Fibroblast of skin of left quadriceps (primary cell): ENCODE measurements at places on chromosomes 4 and X.

DNA sequence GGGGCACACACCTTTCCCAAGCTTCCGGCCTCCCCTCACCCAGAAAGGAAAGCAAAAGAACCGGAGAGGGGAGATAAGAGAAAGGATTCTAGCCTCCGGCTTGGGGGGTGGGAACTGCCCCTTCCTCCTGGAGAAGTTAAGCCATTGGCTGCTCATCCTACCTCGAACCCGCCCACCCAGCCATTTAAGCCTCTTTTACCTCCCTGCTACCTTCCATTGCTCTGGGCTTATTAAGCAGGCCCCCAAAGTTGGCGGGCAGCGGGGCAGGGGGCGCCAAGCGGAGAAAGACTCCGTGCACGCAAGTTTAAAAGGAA, 2.3 kb downstream of the MAML3 start:
- peak; percentile 72 for DNase-seq

GRCh38 chrX:42021058-42021457, 97.7 kb upstream of the CASK start:
- no peak for DNase-seq

GRCh38 chr4:168793542-168793941, 216.5 kb downstream of the CBR4 start:
- DNase-seq = no peak

GRCh38 chr4:124290678-124291077, 421.9 kb downstream of the ANKRD50 start:
- no peak for DNase-seq

DNA sequence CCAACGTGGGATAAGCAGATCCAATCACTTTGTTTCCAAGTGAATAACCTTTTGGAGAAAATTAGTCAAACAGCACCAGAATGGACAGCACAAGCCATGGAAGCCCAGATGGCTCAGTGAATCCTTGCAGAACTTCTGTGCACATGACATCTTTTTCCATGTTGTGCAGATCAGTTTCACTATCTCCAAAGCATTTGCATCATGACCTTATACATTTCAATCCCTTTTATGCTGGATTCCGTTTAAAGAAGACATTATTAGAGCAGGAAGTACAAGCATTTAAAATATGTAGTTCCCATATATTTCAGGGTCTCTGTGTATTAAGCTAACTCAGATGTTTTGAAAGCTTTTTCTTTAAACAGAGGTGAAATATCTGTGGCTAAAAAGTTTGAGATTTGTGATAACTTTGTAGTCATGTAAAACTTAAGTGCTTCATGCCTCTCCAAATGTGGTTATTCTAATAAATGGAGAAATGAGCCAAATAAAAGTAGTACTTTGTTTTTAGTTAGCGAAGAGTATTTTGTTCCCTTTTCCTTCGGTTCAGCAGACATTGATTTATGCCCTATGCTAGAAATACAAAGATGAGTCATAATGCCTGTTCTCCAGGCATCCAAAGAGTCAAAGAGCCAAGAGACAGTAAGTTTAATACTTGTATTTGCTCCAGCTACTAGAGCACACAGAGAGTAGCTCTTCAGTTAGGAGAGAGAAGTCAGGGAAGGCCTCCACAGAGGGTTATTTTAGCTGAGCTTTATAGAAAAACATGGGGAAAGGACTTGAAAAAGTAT, 39.0 kb downstream of the PLAC8 start:
- DNase-seq = peak; percentile 74

GRCh38 chrX:13110433-13111324, 66.3 kb upstream of the FAM9C start:
- peak; percentile 78 for DNase-seq

DNA sequence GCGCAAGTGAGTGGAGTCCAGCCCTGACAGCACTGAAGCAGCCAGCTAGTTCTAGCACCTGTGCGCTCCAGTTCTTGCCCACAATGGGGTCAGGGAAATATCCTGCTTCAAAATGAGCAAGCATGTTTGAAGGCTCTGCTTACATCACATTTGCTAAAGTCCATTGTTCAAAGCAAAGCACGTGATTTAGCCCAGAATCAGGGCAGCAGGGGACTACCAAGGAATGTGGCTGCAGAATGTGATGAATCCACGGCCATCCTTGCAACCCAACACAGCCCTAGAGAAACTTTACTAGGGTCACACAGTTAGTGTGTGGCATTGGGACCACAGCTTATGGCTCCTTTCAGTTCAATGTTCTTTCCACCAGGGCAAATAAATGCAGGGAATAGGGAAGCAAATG, 47.3 kb upstream of the SMIM31 start:
- no peak for DNase-seq

DNA sequence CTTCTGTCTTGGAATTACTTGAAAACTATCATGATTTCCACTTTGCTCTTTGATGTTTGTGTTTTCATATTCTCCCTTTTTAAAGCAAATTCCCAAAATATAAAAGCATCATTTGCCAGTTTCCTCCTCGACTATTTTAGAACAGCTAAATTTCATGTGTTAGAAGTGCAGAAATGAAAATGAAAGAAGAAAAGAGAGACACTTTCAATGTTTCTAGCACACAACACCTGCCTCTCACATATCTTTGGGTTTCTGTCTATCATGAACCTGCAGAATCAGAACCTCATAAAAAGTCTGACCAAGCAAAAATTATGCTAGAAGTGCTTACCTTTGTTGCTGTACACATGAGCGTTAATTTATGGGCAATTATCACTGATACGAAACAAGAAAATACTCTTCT, 1.9 kb upstream of the NEUROG2 start:
- no peak for DNase-seq

GRCh38 chr4:168610911-168611530, 114.2 kb downstream of the PALLD start:
- no peak for DNase-seq

- DNase-seq = peak; percentile 95
These were observed 224.0 kb downstream of the APBB2 start for GRCh38 chr4:40990236-40990898.

GRCh38 chr4:98338761-98339438, 77.7 kb downstream of the RAP1GDS1 start:
- DNase-seq = no peak

DNA sequence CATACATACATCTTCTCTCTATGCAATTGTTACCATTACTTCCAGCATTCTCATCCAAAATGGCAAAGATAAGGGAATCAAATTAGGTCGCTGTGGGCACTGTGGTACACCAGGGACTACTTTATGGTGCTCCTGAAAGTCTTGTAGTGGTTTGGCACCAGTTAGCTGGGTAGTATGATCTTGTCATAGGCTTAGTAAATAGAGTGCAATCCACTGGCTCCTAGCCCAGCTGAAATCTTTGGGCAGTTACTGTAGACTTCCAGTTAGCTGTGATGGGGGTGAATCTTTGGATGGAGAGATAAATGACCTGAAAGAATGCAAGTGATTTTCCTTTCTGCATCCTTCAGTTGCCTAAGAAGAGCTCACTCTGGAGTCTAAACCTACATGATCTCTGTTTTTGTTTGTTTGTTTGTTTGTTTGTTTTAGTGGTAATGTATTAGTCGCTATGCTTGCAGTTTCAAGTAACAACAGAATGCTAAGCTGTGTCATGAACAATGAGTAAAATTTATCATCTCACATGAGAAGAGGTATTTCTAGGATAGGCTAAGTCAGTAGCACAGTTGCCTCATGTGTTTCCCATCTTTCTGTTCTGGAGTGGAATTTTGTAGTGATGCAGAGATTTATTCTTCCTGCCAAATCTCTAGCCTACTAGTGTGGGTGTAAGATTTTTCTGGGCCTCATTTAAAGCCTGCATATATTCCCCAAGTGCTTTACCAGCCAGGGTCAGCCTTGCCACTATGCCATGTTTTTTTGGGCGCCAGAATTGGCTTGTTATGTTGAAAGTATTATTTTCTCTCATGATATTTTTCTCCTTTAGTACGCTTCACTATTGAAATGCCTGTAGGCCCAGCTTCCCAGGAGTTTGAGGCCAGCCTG, 24.2 kb downstream of the HERC3 start:
- peak; percentile 77 for DNase-seq

GRCh38 chrX:53194308-53194707, 30.7 kb downstream of the KDM5C start:
- no peak for DNase-seq

DNA sequence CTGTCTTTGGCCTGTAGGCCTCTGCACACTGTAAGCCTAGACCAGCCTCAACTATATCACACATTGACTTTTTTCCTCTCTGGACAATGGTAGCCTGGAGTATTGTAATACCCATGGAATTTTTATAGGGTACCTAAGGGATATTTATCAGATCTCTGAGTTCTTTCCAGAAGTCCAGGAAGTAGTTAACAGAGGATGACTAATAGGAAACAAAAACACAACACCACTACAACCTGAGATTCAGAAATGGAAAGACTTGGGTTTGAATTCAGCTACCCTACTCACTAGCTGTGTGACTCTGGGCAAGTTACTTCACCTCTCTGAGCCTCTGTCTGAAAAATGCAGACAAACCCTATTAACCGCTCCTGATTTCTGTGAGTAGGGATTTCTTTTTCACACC, 7.7 kb upstream of the STX18 start:
- DNase-seq = no peak

GRCh38 chr4:66855956-66856355, 689.3 kb downstream of the CENPC start:
- no peak for DNase-seq

DNA sequence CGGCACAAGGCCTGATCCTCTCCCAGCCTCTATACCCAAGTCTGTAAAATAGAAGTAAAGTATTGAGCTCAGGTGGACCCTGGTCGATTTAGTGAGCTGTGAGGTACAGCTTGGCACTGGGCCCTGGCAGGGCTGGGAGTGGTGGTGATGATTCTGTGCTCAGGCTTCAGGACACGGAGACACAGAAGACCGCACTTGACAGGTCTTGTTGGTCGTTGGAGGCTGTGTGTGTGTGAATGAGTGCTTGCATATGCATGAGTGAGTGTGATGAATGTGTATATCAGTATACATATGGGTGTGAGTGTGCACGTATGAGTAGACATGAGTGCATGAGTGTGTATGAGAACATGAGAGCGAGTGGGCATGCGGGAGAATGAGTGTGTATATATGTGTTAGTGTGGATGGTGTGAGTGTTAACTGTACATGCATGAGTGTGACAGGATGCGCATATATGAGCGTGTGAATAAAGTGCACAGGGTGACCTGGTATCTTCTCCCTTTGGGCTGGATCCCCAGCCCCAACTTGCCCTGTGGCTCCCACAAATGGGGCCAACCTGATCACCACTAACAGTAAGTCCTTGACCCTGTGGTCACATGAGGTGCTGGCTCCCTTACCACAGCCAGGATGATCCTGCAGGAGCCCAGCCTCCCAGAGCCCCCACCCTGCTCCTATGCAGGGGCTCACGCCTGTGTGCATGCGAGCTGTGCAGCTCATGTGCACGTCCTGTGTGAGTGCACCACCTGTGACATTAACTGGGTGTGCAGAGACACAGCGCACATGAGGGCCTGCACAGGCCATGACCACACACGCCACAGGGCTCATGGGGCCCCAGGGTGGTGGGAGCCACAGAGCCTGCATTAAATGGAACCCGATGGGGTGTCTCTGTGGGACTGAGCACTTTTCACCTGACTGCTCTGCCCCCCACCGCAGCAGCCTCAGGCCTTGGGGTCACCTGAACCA, 20.8 kb downstream of the SH3BP2 start:
- no peak for DNase-seq
